Stimulated activated CD4-positive, alpha-beta T cell treated with anti-CD3 and anti-CD28 coated beads, TNF-alpha, amount 100 ng/mL, for 48 hours (primary cell): ENCODE measurements at places on chromosomes 4 and X.

- no peak for DNase-seq
These were observed 132.7 kb downstream of the GATB start for GRCh38 chr4:151628001-151628608.

DNA sequence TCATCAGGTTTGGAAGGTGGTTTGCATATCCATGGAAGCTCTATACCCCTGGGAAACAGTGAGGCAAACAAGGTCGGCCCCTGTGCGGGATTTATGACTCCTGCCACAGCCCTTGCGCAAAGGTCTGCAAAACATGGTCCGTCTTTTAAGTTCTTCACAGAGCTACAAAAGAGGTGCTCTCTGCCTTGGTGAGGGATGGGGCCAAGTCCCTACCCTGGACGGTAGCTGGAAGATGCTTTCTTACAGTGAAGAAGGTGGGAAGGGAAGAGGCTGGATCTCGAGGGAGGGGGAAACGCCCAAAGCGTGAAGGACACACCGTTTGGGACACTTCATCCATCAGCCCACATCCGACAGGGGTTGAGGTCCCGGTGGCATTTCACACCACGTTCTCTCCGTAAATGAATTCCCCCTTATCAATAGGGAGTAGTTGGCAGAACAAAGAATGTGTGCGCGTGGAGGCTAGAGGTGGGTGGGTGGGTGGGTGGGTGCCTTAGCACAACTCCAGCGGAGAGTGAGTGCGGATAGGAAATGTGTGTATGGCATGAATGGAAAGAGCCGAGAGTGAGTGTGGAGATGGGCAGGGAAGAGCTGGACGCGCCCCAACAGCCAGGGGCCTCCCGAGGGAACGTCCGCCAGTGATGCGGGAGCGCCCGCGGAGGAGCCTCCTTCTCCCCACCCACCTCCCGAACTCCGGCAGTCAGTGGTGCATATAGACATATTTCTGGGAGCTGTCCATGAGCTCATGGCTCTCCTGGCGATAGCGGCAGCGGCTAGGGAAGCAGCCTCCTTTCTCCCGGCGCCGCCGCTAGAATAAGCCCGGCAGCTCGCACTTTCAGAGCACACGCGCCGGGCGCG lies 68.3 kb downstream of the LARP7 start:
- DNase-seq = no peak

GRCh38 chr4:34280131-34280530 lies 1964.2 kb downstream of the ARAP2 start:
- DNase-seq = no peak

DNA sequence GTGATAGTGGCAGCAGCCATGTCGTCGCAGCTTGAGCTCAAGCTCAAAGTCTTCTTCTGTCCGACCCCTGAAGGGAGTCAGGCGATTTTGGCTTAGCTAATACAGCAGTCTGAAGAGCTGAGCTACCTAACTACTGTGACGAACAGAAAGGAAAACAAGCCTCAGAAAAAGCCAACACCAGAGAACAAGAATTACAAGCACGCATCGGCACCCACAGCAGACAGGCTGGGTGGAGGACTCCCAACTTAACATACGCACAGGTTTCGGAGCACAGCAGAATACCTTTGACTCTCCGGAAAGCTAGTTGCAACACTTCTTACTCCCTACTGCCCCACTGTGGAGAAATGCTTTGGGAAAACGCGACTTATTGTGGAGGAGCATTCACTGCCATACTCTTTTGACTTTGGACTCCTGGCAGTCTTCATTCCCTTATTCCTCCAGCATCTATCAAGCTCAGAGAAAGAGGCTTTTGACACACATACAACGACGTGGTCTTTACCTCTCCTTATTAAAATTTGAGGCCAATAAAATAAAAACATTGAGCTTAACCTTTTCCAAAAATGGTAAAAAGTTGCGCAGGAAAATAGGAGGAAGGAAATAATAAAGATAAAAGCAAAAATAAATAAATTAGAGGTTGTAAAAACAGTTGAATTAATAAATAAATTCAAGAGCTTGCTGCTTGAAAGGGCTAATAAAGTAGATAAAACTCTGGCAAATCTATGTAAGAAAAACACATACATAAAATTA lies 41.3 kb upstream of the GPC3 start:
- peak; percentile 12 for DNase-seq

DNA sequence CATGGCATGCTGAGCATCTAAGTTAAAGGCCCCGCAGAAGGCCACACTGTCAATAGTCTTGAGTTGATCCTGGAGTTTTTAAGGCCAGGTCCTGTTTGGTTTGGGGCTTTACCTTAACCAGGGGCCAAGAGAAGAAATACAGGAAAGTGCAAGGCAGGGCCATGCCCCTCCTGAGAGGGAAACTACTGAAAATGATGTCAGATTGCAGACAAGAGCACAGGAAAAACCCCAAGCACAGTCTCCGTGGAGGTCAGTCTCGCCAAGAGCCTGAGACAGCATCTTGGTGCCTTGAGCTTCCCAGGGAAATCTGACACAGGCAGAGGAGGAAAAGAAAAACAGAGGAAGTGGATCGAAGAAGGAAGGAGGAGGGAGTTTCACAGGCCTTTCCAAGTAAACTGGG lies 32.2 kb upstream of the GATB start:
- DNase-seq = no peak

DNA sequence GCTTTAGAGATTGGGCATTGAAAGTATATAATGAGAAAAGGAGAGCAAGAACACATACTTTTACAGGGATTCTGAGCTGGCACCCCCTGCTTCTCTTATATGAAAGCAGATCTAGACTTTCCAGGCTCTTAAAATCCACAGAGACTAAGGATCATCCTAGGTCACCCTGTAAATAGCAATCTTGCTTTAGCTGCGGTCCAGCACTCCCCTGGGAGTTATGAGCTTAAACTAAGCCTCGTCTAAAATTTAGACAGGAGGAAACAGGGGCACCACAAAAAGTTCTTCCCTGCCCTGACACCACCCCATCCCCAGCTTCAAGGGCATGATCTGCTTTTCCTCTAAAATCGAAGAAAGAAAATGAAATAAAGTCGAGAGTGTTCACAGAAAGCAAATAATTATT lies 143.3 kb upstream of the KCNIP4 start:
- DNase-seq = no peak

- no peak for DNase-seq
These were observed 98.3 kb upstream of the MAML3 start for GRCh38 chr4:140252141-140252741.

DNA sequence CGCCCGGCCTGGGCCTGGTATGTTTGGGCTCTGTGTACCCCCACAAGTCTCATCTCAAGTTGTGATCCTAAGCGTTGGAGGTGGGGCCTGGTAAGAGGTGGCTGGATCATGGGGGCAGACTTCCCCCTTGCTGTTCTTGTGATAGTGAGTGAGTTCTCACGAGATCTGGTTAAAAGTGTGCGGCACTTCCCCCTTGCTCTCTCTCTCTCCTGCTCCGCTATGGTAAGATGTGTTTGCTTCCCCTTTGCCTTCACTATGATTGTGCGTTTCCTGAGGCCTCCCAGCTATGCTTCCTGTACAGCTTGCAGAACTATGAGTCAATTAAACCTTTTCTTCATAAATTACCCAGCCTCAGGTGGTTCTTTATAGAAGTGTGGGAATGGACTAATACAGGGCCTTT lies 53.0 kb downstream of the CHST7 start:
- no peak for DNase-seq
